ENCODE measurements at places on chromosomes 2 and 18. TPM values are rescaled to one million over a fixed set of nuclear protein-coding genes. Genes with fewer than 3 reads are reported as not detected.

The GALNT5 gene
- 2.0 TPM for total RNA-seq

The KCNG2 gene
- not detected for total RNA-seq

The PIK3C3 gene
- total RNA-seq = 62.2 TPM

The SERPINB3 gene
- 0.12 TPM for total RNA-seq

The TGFA gene
- 40.1 TPM for total RNA-seq

The SH3RF3 gene
- total RNA-seq = 1.7 TPM

The FLACC1 gene
- 0.22 TPM for total RNA-seq

The CCDC85A gene
- total RNA-seq = 0.07 TPM

The DNER gene
- total RNA-seq = 2.7 TPM

The ADAM23 gene
- 0.92 TPM for total RNA-seq

The PASK gene
- total RNA-seq = 15.5 TPM

The DYSF gene
- 6.3 TPM for total RNA-seq

The CTAGE1 gene
- total RNA-seq = not detected

The NEURL3 gene
- total RNA-seq = 1.0 TPM

The MARS2 gene
- total RNA-seq = 5.8 TPM

The CHPF gene
- 122 TPM for total RNA-seq

The GALNT13 gene
- 0.52 TPM for total RNA-seq

The RPS27A gene
- total RNA-seq = 3,784 TPM

The MFF gene
- 99.4 TPM for total RNA-seq

Measured in epithelial cell of proximal tubule (primary cell).